ENCODE measurements at places on chromosomes 3 and 15.
A peak's percentile ranks its signal among the peaks of the same experiment; 100 is the strongest.

DNA sequence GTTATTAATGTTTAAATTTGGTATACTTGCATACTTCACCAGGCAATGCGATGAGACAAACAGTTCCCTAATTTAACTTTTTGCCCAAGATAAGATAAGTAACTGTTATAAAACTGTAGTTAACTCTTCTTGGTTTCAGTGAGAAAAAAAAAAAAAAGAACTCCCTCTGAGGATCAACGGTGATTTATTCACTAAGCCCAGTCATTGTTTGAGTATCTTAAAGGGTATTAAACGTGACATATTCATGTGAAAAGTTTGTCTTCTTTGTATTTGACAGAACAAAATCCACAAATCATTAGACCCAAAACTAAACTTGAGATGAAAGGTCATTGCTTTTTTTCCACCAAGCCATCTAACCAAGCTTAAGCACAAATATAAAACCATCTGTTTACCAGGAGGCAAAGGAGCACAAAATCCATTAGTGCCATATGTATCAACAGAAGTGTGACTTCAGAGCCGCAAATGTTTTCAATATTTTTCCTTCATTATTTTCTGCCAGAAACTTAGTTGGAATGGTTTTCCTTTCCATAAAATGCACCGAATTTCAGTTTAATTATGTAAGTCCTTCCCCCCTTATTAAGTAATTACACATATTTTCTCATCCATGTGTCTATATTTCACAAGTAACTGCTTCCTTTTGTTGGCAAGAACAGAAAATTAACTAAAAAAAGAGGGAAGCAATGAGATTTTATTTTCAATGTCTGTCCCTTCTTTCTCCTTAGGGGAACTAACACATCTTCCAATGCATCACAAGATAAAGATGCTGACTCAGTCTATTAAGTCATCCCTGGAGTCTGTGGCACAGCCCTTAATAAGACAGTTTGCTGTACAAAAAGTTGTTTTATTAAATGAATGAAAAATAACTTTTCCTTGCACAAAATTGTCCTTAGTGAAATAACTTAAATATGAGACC, 92.2 kb upstream of the RAP2B start:
- peak; percentile 29 for DNase-seq

- no peak for DNase-seq
These were observed 82.0 kb downstream of the GMNC start for GRCh38 chr3:190780524-190780923.

- DNase-seq = no peak
These were observed 62.9 kb downstream of the RPLP1 start for GRCh38 chr15:69515508-69515907.

DNA sequence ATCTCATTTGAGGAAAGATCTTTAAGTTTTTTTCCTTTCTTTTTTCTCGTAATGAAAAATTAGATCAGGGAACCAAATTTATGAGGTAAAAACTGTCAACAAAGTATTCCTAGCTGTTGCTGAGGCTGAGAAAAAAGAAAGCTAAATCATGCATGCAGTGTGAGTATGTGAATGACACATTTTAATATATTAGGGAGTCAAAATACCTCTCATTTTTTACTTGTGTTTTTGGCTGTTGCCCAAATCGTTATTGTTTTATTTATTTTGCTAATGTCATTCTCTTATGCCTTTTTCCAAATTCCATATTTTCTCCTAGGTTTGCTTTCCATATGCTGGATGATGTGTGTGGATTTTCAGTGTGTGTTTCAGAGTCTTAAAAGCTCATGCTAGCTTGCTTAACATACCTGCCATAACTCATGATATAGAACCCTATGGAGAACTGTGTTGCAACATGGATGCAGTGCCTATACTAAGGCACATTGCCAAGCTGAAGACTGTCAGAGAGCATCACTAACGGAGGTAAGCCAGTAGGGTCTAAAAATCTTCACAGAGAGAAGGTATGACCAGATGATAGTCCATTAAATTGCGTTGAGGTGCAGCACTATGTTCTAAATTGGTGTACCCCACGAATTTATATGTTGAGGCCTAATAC, 629.5 kb upstream of the KCNMB2 start:
- peak; percentile 8 for DNase-seq

GRCh38 chr15:81752974-81753373, 292.8 kb downstream of the MEX3B start:
- peak; percentile 54 for DNase-seq

- no peak for DNase-seq
These were observed 145.7 kb downstream of the PLCL2 start for GRCh38 chr3:17030438-17030837.

DNA sequence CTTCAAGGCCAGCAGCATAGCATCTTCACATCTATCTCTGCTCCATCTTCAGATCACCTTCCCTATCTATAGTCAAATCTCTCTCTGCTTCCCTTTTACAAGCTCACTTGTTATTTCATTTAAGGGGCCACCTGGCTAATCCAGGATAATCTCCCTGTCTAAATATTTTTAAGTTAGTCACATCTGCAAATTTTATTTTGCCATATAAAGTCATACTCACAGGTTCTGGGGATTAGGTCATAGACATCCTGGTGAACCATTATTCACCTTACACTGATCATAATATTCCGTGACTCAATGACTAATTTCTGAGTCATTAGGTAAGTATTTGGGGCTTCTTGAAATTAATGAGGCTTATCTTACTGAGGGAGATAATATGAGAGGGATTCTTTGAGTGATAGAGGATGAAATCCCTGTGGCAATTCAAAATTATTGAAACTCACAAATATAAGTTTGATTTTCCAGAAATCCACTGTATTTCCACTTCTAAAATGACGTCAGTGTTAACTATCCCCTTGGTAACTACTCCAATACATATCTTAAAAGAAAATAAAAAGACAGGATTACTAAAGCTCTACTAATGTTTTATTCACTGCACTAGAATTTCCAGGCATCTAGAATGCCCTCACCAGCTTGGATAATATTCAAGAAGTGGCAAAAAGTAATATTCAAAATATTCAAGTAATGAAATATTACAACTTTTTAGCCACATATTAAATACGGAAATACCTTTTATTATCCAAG, 93.7 kb upstream of the RBMS3 start:
- no peak for DNase-seq

- peak; percentile 88 for DNase-seq
These were observed 596 bp upstream of the LIMD1 start for GRCh38 chr3:45593708-45594601.

- DNase-seq = no peak
These were observed 211.1 kb downstream of the GREM1 start for GRCh38 chr15:32928876-32929275.

- no peak for DNase-seq
These were observed at the start of gene CAPN3 for GRCh38 chr15:42359249-42359648. TSS of gene CAPN3 (plus strand) at chr15:42359501. CDS start at chr15:42359806, 305 bp downstream.

DNA sequence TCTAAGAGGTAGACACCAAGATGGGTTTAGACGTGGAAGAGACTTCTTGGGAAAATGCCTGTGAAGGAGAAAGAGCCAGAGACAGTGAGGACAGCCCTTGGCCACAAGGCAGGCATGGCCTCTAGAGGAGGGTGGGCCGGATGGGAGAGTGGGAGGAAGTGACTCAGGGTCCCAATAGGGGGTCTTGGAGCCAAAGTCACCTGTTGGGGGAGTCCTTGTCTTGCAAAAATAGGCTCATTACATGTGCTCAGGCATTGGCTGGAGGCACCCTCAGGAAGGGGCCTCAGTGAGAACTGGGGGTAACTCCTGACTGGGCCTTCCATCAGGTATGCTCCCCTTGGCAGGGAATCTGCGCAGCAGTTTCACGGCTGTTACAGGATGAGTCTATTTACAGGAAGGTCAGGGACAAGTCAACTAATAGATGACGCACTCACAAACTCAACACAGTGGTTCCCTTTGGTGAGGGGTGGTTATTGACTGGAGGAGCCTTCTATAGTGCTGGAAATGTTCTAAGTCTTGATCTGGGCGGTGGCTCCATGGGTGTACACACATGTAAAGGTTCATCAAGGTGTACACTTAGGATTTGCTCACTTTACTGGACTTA, 259.6 kb downstream of the XXYLT1 start:
- DNase-seq = no peak

- DNase-seq = no peak
These were observed 9.1 kb upstream of the GRAMD2A start for GRCh38 chr15:72206677-72207000.

DNA sequence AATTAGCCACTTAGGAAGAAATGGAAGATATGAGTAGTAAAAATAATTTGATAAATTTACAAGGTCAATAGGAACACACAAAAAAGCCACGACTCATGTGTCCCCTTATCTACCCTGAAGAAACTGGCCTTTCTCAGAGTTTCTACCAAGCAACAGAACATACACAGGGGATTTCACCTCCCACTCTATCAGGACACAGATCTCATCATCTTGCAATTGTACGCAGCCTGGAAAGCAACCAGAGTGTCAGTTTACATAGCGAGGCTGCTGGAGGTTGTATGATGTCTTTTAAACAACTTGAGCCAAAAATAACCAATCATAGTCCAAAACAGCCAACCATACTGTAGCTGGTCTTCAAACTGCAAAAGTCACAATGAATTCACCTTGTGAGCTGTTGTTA, 19.7 kb upstream of the LMOD3 start:
- peak; percentile 63 for DNase-seq

Data from adipocyte (in vitro differentiated cells).